ENCODE measurements at places on chromosomes 3 and 15. TPM values are rescaled to one million over a fixed set of nuclear protein-coding genes. Genes with fewer than 3 reads are reported as not detected.

- DNase-seq, result peak; percentile 84
These were observed 93.9 kb upstream of the RASGRF1 start for GRCh38 chr15:79184465-79184892.

DNA sequence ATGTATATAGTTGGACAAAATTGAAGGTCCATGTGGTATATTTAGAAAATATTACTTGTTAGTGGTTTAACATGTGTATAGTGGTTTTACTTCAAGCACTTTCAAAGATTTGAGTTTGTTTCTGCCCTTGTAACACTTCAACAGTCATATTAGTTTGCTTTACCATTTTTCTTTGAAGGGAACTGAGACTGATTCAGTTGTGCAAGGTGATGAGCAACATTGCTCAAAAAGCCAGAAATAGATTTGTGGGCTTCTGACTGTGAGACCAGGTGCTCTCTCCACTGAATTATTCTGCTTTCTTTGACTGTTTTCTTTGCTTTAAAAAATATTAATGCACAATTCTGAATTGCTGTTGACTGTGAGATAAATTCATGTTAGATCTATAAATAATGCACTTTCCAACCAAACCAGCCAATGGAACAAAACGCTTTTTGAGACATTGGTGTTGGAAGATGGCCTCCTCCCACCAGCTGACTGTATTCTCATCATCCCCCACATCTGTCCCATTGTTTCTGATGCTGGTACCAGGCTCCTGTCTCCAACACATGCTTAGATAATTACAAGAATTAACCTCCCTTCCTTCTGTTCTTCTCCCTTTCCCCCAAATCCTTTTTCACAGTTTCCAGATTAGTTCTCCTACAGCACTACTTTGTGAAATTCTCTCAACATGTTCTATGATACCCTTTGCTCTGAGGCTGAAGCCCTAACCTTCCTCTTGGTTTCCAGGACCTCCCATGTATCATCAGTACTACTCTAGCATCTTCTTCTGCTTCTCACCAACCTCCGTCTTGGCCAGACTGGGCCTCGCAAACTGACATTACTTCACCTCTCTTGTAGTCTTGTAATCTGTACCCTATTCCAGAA, 27.9 kb downstream of the PLCL2 start:
- no peak for DNase-seq

ANP32A gene
- total RNA-seq, result 246 TPM

B3GNT5 gene
- 26.1 TPM for total RNA-seq

GRCh38 chr15:62957130-62957529, 85.4 kb upstream of the TPM1 start:
- DNase-seq, result no peak

DNA sequence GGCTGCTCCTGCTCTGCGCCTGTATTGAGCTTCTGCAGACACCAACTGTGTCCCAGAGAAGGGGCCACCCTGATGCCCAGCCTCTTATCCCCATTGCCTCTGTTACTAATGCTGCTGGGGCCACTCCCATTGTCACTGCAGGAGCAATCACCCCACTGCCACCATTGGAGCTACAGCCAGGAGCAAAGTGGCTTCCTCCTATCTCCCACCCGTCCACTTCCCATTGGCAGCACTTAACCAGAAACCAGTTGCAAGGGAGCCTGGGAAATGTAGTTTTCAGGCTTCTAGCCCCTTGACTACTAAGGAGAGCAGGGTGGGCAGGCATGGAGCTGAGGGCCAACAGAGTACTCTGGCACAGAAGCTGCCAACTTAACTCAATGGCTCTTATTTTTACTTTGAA, 55.9 kb upstream of the KLF13 start:
- DNase-seq, result no peak

DNA sequence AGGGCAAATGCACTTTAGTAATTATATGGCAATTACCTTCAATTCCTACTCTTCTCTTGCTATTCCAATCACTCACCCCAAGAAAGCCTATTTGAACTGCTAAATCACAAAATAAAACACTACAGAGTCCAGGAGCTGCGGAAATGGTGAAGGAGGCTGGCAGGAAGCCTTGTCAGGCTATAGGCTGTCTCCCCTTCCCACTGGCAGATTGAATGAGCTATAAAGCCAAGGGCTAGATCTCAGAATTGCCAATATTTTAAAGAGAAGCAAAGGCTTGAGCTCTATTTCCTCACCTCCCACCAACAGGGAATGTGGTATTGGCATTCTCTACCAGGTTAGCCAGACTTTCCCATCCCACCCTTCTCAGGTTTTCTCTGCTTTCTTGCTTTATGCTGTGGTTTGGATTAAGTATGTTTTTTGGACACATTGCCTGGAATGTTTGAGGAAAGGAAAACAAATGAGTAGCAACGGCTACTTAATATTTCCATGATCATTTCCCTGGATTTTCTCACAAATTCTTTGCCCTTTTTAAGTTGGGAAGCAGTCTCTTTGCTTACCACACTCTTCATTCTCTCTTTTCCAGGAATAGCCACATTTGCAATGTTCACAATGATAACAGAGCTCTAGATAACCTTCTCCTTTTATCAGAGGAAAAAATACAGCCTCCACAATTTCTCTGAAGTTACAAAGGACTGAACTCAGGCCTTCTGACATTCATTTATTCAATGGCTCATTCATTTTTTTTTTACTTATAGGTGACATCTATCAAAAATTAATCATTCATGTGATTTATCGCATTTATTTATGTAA, 1125.4 kb downstream of the ROBO1 start:
- no peak for DNase-seq

GRCh38 chr15:86236356-86237110, 156.9 kb downstream of the AGBL1 start:
- DNase-seq, result no peak

POPDC2 gene
- total RNA-seq, result 2.1 TPM

DNA sequence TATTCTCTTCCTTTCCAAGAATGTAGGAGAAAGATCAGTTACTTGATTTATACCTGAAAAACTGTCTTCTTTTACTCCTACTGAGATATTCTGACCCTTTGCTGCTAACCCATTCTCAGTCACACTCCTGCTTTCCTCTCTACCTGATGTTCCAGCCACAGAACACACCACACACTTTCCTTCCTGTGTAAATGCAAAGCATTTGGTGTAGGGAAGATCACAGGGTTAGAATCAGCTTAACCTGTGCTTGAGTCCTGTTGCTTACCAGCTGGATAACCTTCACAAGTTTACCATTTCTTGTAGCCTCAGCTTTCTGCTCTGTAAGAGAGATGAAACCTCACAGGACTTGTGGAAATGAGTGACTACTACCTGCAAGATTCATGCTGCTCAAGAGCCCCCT, 489.8 kb upstream of the GOLIM4 start:
- DNase-seq, result no peak

GRCh38 chr3:39558775-39559306, 91.4 kb downstream of the MOBP start:
- DNase-seq, result no peak

DNA sequence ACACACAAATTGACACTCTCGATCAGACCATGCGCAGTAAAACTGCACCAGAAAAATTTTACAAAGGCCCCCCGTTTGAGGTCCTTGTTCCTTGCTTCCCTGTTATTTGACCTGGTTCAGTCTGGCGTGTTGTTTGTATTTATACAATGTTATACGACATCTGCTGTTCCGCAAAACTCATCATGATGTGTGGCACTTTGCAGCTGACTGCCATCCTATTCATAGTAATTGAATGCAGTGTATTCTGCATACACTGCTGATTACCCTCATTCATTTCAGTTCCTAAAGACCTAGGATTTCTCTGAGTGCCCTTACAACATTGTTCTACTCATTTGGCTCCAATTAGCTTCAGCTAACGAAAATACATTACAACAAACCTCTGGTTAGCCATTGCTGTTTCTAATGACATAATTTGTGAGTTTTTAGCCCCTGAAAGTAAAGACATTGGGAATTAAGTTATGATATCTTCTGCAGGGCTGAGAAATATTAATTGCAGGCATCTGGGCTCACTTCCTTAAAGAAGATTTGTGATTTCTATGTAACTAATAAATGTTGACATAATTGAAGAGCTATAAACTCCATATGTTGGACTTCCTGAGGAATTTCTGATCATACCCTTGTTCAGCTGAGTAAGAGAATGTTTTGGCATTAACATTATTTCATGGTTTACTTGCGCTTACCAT, 75.7 kb downstream of the C3orf38 start:
- DNase-seq, result no peak

ANKRD34C gene
- not detected for total RNA-seq

DNA sequence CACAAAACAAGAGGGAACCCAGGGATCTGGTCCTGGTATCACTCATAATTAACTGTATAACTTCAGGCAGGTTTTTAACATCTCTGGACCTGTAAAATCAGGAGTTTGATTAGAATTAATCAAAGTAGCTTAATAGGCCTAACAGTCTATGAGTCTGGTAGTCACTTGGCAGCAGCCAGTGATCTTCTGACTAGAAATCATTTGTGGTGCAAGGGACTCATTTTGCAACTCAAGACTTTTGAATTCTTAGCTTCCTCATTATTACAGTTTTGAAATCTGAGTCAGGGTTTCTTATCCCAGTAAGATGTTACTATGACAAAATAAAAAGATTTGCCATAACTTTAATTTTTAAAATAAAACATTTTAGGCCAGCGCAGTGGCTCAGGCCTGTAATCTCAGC, 70.8 kb downstream of the TMCC1 start:
- no peak for DNase-seq

- DNase-seq, result no peak
These were observed 44.3 kb downstream of the CERS3 start for GRCh38 chr15:100484443-100484842.

DNA sequence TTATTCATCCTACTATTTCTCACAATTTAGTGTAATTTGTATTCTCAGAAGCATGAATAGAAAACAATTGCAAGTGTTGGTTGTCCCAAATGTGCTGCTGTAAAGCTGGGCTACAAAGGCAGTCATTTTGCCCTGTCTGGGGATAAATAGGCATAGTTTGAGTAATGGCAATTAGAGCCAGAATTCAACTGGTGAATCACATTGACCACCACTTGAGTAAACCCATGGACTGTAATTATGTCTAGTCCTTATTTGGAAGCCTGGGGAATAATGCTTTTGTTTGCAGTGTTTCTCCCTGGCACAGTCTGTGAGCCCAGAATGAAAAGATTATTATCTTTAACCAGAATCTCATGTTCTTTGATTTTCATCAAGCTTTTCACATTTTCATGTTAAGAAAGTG, 30.5 kb upstream of the CHL1 start:
- no peak for DNase-seq

NEK11 gene
- total RNA-seq, result 1.2 TPM

- no peak for DNase-seq
These were observed 33.6 kb downstream of the CD276 start for GRCh38 chr15:73717802-73718201.

- DNase-seq, result no peak
These were observed 157.3 kb downstream of the ZNF609 start for GRCh38 chr15:64617727-64618126.

DNA sequence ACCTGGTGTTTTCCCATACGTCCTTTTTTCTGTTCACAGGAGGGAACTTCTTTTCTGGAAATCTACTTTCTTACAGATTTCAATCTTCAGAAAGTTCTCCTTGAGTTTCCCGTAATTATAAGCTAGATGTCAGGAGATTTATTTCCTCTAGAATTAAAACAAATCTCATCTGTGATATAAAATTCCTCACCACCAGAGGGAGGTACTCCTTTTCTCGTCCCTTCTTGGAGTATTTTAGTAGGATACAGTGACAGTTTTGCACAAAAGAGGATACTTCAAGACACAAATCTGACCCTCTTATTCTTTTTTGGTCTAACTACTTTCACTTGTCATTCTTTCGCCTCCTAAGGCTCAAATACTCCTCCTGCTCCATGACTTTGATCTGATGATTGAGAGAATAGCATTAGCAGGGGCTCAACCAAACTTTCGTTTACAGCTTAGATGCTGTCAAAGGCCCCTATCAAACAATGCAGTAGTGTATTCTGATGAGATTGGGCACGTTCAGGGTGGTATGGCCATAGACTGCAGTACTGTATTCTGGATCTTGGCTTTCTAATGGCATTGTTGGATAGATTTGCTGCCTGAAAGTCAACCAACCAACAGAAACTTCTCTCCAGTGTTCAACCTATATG, 38.0 kb downstream of the TMEM41A start:
- no peak for DNase-seq

NANOGP8 gene
- total RNA-seq, result not detected

GRCh38 chr3:123284399-123285010, 82.8 kb downstream of the SEC22A start:
- no peak for DNase-seq

CLRN1 gene
- total RNA-seq, result not detected

DNA sequence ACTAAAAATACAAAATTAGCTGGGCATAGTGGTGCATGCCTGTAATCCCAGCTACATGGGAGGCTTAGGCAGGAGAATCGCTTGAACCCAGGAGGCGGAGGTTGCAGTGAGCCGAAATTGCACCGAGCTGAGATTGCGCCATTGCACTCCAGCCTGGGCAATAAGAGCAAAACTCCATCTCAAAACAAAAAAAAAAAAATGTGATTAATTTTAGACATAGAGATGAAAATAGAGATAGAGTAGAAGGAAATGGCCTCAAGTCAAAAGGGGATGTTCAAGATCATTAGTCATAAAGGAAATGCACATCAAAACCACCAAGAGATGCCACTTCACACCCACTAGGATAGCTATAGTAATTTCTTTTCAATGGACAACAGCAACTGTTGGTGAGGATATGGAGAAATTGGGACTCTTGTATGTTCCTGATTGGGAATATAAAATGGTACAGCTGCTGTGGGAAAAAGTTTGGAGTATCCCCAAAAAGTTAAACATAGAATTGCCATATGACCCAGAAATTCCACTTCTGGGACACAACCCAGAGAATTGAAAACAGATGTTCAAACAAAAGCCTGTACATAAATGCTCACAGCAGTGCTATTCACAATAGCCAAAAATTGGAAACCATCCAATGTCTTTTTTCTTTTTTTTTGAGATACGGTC, 55.4 kb downstream of the ABHD2 start:
- DNase-seq, result peak; percentile 23

MORC1 gene
- not detected for total RNA-seq

- DNase-seq, result no peak
These were observed 7.3 kb downstream of the EIF4G1 start for GRCh38 chr3:184321666-184322065.

DNA sequence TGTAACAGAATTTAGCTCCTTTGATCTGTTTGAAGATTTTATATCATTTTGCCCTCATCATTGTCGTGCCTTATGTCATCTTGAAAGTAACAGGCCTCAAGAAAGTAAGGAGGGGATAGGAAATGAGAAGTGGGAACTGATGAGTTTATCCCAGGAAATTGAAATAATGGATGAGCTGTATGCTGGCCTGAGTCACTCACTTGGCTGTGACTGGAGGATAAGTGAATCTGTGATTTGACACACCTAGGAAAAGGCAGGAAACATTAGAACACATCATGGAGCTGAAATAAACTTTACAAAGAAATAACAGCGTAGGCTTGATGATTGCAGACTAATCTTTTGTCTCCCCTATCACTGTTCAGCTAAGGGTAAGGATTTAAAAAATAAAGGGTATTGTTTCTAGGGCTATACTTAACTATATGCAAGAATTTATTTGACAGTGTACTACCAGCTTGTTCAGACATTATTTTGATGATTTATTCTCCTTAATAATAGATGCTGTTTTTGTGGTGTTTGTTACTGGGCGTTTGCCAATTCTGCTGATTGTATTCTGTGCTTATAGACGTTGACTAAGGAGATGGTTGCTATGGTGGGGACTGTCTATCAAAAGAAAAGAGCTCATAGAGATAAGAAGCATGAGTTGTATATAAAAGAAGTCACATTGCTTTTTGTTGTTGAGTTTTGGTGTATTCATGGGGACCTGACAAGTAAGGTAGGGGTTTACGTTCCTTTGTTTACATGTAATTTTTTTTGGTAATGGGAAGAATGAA, 105.6 kb upstream of the ROPN1 start:
- DNase-seq, result no peak

SPTBN5 gene
- 0.14 TPM for total RNA-seq

GRCh38 chr3:45792516-45793172, 3.7 kb downstream of the SLC6A20 start:
- DNase-seq, result no peak

SEMA3B gene
- total RNA-seq, result 1.6 TPM

Data from activated CD8-positive, alpha-beta T cell treated with anti-CD3 and anti-CD28 coated beads for 36 hours (primary cell).